Mucosa of descending colon (tissue), 3 donors: ENCODE measurements at places on chromosomes 1 and 21. TPM values are rescaled to one million over a fixed set of nuclear protein-coding genes. Genes with fewer than 3 reads are reported as not detected.

Gene SETD4
- 21.7 TPM for total RNA-seq

Gene OR2L2
- 0.07 TPM for total RNA-seq

DNA sequence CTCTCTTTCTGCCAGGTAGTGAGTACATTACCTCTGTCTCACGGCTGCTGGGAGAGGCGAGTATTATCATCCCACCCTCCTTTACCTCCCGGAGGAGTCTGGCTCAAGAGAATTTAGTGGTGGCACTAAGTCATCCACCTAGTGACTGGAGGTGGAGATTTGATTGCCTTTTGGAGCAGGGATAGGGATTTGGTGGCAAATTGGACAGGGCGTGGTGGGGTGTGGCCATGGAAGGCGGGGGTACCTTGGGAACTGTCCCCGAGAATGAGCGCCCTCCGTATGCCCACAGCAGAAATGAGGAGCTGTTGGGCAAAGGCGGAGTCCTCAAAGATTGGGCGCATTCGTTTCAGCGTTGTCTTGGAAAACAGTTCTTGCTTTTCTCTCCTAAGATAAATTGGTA is 32.1 kb upstream of the HMGN1 start:
- DNase-seq = peak; percentile 12

GRCh38 chr21:14531757-14532316 is 14.3 kb downstream of the SAMSN1 start:
- no peak for DNase-seq

DNA sequence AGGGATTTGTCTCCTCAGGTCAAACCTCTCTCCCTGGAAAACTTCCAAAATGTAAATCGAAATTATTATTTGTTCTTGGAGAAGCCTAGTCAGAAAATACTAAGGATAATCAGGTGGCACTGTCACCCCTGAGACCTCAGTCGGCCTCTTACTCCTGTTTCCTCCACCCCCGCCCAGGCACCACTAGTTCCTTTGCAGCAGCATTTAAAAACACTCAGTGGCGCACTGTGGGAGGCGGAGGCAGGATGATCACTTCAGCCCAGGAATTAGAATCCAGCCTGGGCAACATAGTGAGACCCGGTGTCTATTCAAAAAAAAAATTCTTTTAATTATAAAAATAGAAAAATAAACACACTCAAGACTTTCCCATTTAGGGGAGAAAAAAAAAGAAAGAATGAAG is 18.0 kb upstream of the IFNAR2 start:
- DNase-seq = no peak

DNA sequence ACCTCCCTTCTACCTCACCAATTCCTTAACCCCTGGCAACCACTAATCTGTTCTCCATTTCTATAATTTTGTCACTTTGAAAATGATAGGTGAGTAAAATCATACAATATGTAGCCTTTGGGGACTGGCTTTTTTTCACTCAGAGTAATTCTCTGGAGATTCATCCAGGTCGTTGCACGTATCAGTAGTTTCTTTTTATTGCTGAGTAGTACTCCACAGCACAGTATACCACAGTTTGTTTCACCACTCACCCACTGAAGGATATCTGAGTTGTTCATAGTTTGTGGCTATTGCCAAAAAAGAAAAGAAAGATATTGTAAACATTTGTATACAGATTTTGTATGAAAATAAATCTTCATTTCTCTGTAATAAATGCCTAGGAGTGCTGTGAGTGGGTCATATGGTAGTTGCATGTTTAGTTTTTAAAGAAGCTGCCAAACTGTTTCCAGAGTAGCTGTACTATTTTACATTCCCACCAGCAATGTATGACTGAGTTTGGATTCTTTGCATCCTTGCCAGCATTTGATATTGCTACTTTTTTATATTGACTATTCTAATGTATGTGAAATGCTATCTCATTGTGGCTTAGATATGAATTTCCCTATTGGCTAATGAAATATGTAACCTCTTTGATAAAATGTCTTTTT is 3.7 kb downstream of the CHD1L start:
- DNase-seq = no peak
